LNCaP clone FGC (cell line): ENCODE measurements at places on chromosomes 3 and 15.
A peak's percentile ranks its signal among the peaks of the same experiment; 100 is the strongest.

GRCh38 chr3:157188391-157188790, 28.4 kb upstream of the CCNL1 start:
- DNase-seq = no peak

DNA sequence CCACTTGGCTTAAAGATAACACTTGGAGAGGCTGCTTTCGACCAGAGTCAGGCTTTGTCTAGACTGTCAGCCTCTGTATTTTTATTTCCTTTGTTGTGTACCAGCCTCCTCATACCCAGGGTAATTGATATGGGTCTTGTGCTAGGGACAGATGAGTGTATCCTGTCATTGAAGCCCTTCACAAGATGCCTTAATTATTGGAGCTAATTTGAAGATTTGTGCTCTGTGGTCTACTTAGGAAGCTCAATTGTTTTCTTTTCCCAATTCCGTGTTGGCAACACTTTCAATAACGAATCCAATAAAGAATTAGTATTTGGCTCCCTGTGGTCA, 60.5 kb upstream of the DPH6 start:
- no peak for DNase-seq

GRCh38 chr15:80482696-80483095, 78.5 kb downstream of the ARNT2 start:
- no peak for DNase-seq

DNA sequence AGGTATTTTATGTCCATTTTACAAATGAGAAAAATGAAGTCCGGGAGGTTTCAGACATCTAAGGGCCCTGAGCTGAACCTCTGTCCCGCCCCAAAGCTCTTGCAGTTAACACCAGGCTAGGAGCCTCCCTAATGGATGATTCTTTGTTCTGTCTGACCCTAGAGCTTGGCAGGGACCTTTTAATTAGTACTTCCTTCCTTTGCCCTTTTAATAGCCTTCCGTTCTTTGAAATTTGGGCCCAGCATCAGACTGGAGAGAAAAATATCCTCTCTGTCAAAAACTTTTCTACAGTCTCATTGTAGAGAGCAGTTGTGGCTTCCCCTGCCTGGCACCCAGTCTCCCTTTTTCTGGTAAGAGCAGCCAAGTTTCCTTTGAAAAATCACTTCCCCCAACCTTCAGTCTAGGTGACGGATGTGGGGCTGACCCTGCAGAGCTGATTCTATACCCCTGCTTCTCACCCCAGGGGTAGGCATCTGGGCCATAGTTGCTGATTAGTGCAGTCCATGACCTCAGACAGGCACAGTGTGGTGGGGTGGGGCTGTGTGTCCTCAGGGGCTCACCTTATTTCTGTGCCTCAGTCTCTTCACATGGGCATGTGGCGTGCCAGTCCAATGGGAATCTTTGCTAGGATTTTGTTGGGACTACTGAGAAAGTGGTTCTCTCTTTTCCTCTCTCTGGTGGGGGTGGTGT, 220.4 kb downstream of the ADAMTS9 start:
- DNase-seq = no peak

DNA sequence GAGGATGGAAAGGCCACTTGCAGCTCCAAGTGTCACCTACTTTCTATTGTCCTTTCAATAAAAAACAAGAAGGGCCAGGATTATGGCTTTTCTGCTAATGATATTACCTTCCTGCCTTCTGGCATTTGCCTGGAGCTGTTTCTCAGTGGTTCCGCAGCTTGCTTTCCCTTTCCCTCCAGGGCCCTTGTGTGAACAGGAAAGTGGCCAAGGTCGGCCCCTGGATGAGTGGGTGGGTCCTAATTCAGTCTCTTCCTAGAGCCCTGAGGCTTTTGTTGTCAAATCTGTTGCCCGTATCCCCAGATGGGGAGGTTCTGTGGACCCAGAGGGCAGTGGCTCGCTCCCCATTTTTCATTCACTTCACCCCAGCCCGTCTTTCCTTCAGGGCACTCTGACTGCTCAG, 64.2 kb upstream of the UMPS start:
- no peak for DNase-seq

DNA sequence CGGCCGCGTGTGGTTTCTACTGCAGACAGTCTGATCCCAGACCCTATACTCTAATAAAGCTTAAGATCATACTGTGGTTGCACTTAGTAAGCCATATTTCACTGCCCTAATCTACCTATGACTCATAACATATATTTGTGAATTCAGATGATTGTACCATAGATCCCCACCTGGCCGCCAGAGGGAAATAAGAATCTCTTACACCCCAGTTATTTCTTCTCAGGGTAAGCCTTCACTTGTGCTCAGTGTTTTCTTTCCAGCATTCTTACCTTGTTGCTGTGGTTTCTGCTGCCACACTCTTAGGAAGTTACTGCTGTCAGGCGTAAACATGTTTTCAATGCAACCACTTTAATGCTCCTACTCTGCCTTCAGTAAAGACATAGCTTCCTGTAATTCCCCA, 105.9 kb downstream of the B3GALNT1 start:
- no peak for DNase-seq

GRCh38 chr3:85570819-85571218, 612.0 kb downstream of the CADM2 start:
- DNase-seq = no peak

GRCh38 chr3:53808496-53808895, 37.7 kb downstream of the CHDH start:
- no peak for DNase-seq

GRCh38 chr15:49589030-49589429, 31.6 kb downstream of the FAM227B start:
- no peak for DNase-seq

GRCh38 chr3:111278959-111279358, 207.3 kb downstream of the NECTIN3 start:
- no peak for DNase-seq

GRCh38 chr3:11346416-11346815, 74.2 kb downstream of the ATG7 start:
- peak; percentile 30 for DNase-seq

- no peak for DNase-seq
Observed at GRCh38 chr3:98914210-98915080, 12.9 kb upstream of the DCBLD2 start.

- no peak for DNase-seq
Observed at GRCh38 chr3:180048103-180048502, 11.4 kb upstream of the PEX5L start.
